Brain microvascular endothelial cell (primary cell): ENCODE measurements at places on chromosomes 4 and X.

GRCh38 chr4:1348746-1349145 is 1.7 kb downstream of the UVSSA start:
- DNase-seq = no peak

- DNase-seq = no peak
These were observed 44.1 kb downstream of the TMEM164 start for GRCh38 chrX:110046971-110047370.

- DNase-seq = no peak
These were observed 370.7 kb downstream of the FBXW7 start for GRCh38 chr4:152165146-152165545.

GRCh38 chr4:11424000-11424399 is 4.7 kb downstream of the HS3ST1 start:
- peak; percentile 36 for DNase-seq
